Activated naive CD8-positive, alpha-beta T cell treated with anti-CD3 and anti-CD28 coated beads, Interleukin-2, amount 10 ng/mL, durations not matched to agents 7 days and 5 days (primary cell): ENCODE measurements at places on chromosomes 13 and 19. TPM values are rescaled to one million over a fixed set of nuclear protein-coding genes. Genes with fewer than 3 reads are reported as not detected.

DNA sequence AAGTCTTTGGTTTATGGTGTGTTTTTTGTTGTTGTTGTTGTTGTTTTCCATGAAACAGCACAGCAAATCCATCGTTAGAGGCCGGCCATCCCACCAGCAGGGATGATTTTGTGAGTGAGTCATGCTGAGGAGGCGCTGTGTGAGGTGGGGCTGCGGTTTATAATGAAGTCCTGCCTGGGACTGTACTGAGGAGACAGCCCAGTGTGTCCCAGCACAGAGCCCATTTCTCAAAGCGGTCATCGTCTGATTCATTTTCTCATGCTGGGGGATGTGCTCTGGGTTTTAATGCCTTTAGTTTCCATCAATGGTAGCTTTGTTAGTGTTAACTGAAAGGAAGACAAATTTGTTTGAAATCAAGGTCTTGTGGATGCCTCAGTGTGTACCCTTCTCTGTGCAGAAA lies 129.3 kb upstream of the SERP2 start:
- H3K36me3 ChIP-seq, result no peaks in the 10 kb centered on the region
- H3K4me3 ChIP-seq, result no peak overlapping the region
- H3K27me3 ChIP-seq, result peaks cover 2% of the 10 kb centered on the region
- H3K4me1 ChIP-seq, result peaks cover 4% of the 10 kb centered on the region

DNA sequence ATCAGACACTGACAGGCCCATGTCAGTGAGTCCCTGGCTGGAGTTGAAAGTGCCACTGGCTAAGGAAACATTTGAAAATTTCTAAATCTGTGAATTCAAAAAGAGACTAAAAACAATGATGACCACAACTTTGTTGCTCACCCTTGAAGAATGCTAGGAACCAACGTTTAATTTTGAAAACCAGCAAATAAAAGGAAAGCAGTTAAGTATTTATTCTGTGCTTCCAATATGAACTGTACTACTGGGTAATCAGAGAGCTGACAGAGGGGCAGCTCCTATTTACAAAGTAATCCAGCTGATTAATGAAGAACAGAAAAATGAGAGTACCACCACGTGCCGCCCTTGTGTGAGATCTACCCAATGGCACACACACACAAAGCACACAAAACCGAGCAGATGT lies 44.7 kb upstream of the LATS2 start:
- H3K36me3 ChIP-seq, result no peaks in the 10 kb centered on the region
- H3K27ac ChIP-seq, result no peak overlapping the region
- no peaks in the 10 kb centered on the region for H3K27me3 ChIP-seq

- no peaks in the 10 kb centered on the region for H3K27me3 ChIP-seq
- H3K4me3 ChIP-seq, result no peak overlapping the region
- H3K27ac ChIP-seq, result no peak overlapping the region
Observed at GRCh38 chr13:109427148-109427547, 359.2 kb downstream of the IRS2 start.

Gene LAMP1
- total RNA-seq, result 96.5 TPM
